ENCODE measurements at places on chromosomes 13 and 19. TPM values are rescaled to one million over a fixed set of nuclear protein-coding genes. Genes with fewer than 3 reads are reported as not detected.

The CD70 gene
- 3.7 TPM for total RNA-seq

The PRX gene
- total RNA-seq = 1.5 TPM

The ZNF440 gene
- 3.6 TPM for total RNA-seq

The GADD45B gene
- total RNA-seq = 112 TPM

The RPS28 gene
- 2,814 TPM for total RNA-seq

The SNRPD2 gene
- total RNA-seq = 988 TPM

The ZNF93 gene
- total RNA-seq = 15.2 TPM

The FCGBP gene
- total RNA-seq = 3.1 TPM

The SCEL gene
- total RNA-seq = not detected

The ZNF816 gene
- 10.7 TPM for total RNA-seq

The ATP4B gene
- not detected for total RNA-seq

The KIR2DL4 gene
- total RNA-seq = not detected

The ERICH4 gene
- total RNA-seq = not detected

The INTS6 gene
- total RNA-seq = 40.4 TPM

The CBLC gene
- not detected for total RNA-seq

The MAP3K10 gene
- 9.3 TPM for total RNA-seq

The NCR1 gene
- total RNA-seq = not detected

The LGALS14 gene
- 1.2 TPM for total RNA-seq

The DPY19L3 gene
- total RNA-seq = 11.5 TPM

The ZIK1 gene
- total RNA-seq = 3.3 TPM

The EXOC3L2 gene
- not detected for total RNA-seq

The KLK15 gene
- total RNA-seq = not detected

The TMEM205 gene
- 24.2 TPM for total RNA-seq

The ARL11 gene
- 0.62 TPM for total RNA-seq

The KIR3DL1 gene
- total RNA-seq = not detected

The ZNF28 gene
- 8.9 TPM for total RNA-seq

The SLC25A41 gene
- total RNA-seq = not detected

The ZNF439 gene
- 3.6 TPM for total RNA-seq

The EMC10 gene
- 29.2 TPM for total RNA-seq

The NKG7 gene
- 17.5 TPM for total RNA-seq
